ENCODE measurements at places on chromosomes 2 and 18.

DNA sequence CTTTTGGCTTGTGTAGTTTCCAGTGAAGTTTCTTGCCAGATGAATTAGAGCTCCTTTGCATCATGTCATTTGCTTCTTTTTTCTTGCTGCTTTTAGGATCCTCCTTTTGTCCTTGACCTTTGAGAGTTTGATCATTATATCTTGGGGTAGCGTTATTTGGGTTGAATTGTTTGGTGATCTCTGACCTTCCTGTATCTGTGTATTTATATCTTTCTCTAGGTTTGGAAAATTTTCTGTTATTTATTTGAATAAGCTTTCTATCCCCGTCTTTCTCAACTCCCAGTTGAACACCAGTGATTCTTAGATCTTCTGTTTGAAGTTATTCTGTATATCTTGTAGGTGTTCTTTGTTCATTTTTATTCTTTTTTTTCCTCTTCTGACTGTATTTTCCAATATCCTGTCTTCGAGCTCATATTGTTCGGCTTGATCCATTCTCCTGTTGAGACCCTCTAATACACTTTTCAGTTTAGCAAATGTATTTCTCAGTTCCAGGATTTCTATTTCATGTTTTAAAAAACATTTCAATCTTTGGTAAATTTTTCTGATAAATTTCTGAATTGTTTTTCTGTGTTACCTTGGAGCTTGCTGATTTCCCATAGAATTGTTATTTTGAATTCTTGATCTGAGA lies 20.8 kb downstream of the GALNT1 start:
- DNase-seq = no peak

DNA sequence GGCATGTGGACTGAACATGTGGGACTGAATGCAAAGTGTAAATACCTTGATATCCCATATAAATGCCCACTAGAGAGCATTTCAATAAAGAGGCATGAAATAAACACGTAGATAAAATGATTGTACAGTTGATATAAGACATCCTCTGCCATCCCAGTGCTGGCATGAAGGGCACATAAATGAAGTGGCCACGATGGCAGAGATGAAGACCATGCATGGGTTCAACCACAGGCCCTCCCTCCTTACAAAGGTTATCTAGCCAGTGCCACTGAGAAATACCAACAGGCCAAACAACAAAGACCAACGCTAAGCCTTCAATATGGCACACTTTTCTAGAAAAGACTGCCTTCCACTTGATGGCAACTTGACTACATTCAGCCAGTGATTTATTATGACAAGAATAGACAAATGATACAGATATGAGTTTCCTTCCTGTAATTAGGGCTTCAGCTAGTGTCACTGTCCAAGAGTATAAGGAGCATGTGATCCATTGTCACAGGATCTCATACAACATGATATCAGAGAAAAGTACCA lies 493.9 kb upstream of the MAP2 start:
- DNase-seq = no peak

- DNase-seq = no peak
Observed at GRCh38 chr2:219073413-219074129, 12.8 kb upstream of the IHH start.

GRCh38 chr2:174771631-174772471 lies 7.6 kb upstream of the CHRNA1 start:
- DNase-seq = peak; percentile 67

DNA sequence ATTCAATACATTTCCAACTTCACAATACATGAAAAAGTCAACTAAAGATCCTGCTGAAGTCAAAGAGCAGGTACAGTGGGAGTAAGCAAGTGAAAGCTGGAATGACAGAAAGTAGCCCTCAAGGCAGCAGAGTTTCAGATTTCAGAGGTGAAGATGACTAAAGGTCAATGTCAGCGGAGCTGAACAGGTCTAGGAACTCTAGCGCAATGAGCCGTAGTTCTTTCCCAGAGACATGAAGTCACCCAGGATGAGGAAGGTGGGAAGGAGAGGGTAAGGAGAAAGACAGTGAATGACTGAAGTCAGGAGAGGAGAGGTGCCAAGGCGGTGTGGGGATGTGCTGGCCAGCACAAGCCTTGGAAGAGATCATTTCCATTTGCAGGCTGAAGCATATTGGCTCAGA lies 28.1 kb downstream of the PTPN2 start:
- no peak for DNase-seq

DNA sequence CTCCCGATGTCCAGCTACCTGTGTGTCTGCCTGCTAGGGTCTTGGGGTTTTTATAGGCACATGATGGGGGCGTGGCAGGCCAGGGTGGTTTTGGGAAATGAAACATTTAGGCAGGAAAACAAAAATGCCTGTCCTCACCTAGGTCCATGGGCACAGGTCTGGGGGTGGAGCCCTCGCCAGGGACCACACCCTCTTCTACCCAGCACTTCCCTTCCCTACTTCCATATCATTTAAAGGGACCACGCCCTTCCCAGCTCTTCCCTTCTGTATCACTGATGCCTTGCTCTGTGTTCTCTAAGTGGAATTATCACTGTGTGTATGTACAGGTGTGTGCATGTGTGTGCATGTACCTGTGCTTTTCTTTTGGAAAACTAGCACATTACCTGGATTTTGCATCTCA lies 6.3 kb downstream of the UGT1A1 start:
- DNase-seq = no peak

DNA sequence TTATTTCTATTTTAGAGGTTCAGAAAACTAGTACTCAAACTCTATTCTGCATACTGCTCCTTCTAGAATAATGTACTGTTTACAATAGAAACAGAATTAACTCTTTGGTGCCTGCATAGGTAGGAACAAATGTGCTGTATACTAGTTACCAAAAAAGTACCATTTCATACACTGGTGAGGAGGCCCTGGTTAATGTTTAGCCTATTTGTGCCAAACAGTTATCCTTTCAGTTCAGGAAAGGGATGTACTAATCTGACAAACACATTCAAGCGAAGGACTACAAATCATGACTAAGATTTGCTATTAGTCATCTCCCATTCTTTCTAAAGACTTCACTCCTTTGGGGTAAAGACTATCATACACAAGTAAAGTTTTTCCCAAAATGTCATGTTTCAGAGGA lies 47.4 kb downstream of the EXOC6B start:
- no peak for DNase-seq

DNA sequence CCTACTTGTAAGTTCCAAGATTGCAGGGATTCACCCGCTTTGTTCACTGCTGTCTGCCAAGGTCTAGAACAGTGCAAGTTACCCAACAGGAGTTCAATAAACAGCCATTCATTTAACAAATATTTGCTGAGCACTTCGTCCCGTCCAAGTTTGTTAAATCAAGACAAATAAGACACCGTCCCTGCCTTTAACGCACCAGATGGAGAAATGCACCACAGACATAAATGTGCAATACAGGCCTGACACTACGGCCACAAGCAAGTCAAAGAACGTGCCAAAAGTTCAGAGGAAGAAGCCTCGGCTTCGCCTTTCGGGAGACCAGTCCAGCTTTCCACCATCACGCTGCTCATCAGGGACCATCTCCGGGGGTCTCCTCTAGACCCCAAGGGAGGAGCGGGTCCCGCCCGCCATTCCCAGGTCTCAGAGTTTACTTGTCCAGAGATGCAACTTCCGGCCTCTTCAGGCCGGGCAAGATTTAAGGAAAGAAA lies 429 bp downstream of the C2orf76 start:
- DNase-seq = no peak

DNA sequence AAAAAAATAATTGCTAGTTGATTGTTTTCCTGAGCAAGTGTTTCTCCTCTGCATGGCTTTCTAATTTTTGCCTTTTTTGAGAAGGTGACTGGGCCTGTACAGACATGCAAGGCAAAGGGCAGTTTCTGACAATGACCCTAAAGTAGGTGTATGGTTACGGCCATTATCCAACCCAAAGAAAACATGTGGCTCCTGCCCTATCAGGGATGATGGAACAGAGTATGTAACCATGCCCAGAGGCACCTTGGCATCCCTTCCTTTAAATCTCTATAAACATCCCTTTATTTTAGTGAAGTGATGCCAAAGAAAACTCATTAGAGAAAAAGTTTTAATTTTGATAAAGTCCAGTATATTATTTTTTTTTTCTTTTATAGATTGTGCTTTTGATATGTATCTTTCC lies 217.5 kb downstream of the LPIN1 start:
- no peak for DNase-seq

DNA sequence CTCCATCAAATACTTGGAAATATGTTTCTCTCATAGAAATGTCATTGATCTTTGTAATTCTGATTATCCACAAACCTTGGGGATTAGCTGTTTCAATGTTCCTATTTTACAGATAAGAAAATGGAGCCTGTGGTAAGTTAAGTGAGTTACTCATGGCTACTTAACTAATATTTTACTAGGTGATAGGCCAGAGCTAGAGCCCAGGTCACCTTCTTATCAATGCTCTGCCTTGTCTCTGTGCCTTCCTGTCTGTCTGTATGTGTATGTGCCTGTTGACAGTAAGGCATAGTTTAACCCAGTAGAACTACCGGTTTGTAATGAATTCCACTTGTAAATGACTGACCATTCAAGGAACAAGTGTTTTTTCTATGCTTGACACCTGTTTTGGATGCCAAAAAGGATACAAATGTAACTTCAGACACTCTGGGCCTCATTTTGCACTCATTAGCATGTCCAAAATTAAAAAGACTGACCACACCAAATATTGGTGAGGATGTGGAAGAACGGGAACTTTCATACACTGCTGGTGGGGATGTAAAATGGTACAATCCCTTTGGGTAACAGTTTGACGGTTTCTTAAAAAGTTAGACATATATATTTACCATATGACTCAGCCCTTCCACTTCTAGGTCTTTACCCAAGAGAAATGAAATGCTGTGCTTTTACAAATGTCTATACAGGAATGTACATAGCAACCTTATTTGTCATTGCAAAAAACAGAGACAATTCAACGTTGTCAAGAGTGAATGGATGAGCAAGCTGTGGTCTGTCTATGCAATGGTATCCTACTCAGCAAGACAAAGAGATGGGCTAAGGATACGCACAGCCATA lies 19.6 kb upstream of the IL1A start:
- DNase-seq = no peak

- DNase-seq = no peak
Observed at GRCh38 chr2:224851811-224852210, 135.6 kb upstream of the CCDC195 start.

GRCh38 chr2:237870754-237871651 lies 11.6 kb downstream of the RAMP1 start:
- DNase-seq = no peak

GRCh38 chr2:70772486-70773155 lies 4.6 kb upstream of the ADD2 start:
- no peak for DNase-seq

DNA sequence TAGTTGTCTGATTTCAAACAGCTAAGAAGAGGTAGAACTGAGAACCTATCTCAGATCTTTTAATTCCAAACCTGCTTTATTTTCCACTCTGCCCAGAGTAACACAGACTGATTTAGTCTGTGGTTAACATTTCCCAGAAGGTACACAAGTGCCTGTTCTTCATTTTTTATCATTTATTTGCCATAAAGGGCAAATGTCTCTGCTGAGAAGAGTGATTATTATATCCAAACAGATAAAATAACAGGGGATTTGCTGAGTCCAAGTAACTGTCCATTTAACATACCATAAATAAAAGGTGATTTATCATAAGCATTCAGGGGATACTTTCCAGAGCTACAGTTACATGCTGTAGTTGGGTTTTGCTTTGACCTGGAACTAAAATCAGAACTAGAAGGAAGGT lies 617.7 kb downstream of the MBD2 start:
- DNase-seq = no peak

DNA sequence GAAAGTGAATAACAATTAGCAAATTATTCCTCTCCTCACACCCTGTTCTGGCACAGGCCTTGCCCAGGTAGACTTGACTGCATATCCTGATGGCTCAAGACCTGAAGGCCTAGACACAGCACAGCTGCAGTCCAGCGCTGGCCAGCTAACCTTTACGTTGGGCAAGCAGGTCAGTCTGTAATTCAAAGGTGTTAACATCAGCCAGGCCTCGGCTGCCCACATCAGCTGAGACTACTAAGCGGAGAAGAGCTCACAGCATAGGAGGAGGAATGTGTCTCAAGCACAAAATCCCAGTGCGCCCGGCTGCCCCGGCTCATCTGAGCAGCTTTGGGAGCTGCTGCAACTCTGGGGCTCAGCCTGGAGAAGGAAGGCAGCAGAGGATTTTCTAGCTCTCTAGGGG lies 33.5 kb upstream of the OTOF start:
- DNase-seq = no peak

DNA sequence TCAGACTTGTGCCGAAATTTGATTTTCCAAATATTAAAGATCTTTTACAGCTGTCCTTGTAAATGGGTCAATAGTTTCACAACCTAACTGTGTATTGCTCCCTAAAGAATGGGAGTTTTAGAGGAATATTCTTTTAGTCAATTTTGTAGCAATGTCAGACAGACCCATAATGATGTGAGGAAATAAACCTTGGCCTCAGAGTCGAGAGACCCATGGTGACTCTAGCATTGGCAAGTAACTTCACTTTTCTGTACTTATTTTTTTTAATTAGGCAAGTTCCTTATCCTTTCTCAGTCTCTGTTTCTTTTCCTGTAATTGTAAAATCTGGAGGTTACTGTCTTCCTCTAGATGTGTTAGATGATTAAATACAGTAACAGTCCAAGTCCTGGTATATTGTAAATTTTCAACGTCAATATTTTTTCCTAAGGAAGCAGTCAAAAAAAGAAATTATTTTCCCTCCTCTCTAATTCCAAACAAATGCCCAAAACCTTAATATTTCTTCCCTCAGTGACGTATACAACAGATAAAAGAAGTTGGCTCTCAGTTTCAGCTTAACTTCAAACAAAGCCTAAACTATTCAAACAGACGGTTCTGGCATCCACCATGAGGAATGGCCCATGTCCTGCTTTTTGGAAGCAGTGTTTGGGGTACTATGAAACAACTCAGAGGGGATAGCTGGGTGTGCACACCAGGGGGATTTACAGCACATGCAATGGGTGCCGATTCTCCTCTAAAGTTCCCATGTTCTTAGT lies 466.7 kb downstream of the TNS1 start:
- DNase-seq = no peak

DNA sequence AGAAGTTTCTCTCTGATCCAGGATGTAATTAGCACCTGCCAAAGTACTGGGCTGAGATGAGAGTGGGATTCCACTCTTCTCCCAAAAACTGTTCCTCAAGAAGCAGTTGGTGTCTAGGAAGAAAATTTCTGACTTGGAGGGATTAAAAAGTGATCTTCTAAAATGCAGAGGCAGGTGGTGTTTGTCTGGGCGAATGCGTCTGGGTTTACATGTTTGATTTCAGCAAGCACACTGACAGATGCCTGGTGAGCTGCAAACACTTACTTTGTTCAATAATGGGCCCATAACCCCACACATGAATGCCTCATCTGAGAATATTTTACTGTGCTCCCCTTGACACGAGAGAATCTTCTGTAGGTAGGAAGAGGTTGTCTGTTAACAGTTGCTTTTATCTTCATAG lies 24.3 kb upstream of the KCNF1 start:
- no peak for DNase-seq

- no peak for DNase-seq
Observed at GRCh38 chr2:173126819-173127218, 51.2 kb downstream of the MAP3K20 start.
